ENCODE measurements at places on chromosomes 1 and 21. TPM values are rescaled to one million over a fixed set of nuclear protein-coding genes. Genes with fewer than 3 reads are reported as not detected.

DNA sequence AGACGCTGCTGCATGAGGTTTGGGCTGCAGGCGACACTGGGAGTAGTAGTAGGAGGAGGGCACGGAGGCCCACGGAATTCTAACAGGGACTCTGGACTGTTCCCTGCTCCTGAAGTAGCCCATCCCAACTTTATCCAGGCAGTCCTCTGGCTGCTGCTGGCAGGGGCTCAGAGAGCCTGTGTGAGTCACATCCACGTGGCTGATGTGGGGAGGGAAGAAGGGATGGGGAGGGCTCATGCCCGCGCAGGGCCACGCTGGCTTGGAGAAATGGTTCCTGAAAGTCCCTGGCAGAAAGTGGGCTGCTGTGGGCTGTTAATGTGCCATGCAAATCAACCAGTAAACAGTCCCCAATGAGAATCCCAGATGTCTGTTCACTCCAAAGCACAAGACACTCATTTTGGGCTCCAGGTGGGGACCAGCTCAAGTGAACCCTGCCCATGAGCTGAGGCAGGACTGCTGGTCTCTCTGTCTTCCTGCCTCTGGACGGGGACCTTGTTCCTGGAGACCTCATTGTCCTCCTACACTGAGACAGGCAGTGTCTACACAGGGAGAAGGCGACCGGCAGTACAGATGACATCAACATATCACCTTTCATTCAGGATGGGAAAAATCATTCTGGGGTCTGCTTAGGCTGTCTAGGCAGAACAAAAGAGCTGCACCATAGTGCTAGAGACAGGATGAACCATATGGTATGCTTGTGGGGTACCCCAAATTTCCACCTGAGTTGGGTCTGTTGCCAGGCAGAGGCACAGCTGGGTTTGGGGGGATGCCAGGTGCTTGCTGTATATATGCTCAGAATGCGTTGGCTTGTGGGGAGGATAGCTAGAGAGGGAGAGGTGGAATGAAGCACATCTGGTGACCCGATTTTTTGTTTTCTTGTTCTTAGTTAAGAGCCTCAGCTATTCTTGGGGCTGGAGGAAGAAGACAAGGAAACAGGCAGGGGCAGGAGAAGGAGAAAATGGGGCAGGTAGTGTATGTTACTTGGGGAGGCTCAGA is 57.9 kb upstream of the FMOD start:
- DNase-seq, result peak; percentile 88

DNA sequence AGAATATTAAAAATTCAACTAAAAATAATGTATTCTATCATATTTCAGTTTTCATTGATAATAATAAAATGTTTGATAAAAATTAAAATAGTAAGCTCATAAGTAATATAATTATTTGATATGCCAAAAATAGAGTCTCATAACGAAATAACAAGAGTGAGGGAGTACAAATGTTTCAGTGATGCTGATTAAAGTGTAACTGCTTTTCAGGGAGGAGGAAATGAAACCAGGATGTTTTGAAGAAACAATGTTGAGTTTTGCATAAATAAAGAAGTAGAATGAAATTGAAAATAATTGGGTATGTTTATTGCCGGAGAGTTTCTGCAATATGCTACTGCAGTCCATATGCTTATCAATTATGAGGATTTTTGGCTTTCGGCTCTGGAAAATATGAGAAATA is 1159.8 kb upstream of the ADGRL2 start:
- no peak for DNase-seq

DNA sequence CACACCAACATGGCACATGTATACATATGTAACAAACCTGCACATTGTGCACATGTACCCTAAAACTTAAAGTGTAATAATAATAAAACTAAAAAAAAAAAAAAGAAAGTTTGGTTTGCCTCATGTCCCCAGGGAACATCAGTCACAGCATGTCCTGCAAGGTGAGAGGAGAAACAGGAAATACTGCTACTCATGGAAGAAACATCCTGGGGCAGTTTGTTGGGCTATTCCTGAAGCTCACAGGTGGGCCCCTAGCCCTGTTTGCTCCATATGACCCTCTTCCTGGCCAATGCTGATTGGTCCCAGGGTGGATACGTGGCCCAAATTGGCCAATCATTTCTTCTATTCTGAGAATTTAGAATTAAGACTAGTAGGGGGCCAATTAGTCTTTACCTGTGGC is 103.4 kb upstream of the ADAR start:
- DNase-seq, result no peak

GRCh38 chr1:58515794-58516401 is 30.6 kb downstream of the OMA1 start:
- DNase-seq, result peak; percentile 92

DNA sequence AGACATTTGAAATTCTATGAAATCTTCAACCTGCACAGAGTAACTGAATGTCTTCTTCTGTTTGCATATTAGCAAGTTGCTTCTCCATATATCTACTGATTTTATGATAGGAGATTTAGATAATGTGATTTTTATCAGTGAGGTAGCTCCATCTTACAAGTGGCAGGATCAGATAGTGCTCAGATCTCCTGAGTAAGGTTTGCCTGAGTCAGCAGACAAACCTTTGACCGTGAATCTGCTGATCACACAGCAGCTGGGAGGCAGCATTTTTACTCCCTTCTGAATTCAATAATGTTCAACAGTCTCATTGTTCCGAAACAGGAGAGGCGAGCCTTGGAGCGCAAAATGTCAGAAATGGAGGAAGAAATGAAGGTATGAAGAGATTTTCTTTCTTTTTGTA is 141.4 kb downstream of the SYT2 start:
- DNase-seq, result no peak

- DNase-seq, result no peak
Observed at GRCh38 chr1:5338466-5338865, 653.8 kb downstream of the NPHP4 start.

GRCh38 chr1:46522184-46522968 is 29.1 kb downstream of the KNCN start:
- peak; percentile 89 for DNase-seq

DNA sequence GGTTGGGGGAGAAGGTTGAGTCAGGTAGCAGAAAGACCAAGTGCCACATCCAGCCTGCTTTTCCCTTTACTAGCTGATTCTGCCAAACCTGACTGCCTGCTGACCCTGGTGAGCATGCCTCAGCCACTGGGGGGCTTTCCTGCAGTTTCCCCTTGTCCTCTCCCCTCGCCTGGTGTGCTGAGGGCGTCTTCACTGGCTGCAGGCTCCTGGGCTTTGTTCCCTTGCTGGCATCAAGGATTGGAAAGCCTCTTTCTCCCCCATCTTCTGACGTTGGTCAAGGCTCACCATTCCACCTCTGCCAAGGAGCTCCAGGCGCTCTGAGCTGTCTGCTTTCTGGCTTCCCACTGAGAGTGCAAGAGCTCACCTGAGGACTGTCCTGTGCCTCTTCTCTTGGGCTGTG is 28.4 kb downstream of the MAN1C1 start:
- no peak for DNase-seq

Gene NUDT4B
- total RNA-seq, result 72.0 TPM

Gene MEX3A
- total RNA-seq, result 0.90 TPM

Gene SLC44A5
- total RNA-seq, result not detected
